GM12891 (cell line): ENCODE measurements at places on chromosomes 3 and 15.
A peak's percentile ranks its signal among the peaks of the same experiment; 100 is the strongest.

DNA sequence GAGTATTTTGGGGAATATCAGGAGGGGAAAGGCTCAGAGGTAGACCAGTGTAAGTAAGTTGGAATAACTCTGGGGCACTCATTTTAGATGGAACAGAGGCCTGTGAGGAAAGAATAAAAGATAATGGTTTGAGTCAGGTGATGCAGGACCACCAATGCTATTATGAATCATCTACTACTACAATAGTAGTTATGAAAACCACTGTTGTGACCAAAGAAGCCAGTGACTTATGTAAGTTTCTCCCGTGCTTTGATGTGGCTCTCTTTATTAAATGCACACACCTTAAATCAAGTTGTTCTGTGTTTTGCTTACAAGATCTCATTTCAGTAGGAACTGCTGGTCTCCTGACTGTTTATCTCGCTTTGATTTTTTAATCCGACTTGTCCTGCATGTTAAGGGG is 13.1 kb upstream of the GUCA1C start:
- DNase-seq, result no peak

- no peak for DNase-seq
Observed at GRCh38 chr3:113654851-113655250, 41.6 kb downstream of the USF3 start.

GRCh38 chr3:58337190-58337589 is 4.5 kb downstream of the PXK start:
- DNase-seq, result no peak

GRCh38 chr3:50388720-50389413 is 29.5 kb upstream of the TMEM115 start:
- DNase-seq, result no peak

DNA sequence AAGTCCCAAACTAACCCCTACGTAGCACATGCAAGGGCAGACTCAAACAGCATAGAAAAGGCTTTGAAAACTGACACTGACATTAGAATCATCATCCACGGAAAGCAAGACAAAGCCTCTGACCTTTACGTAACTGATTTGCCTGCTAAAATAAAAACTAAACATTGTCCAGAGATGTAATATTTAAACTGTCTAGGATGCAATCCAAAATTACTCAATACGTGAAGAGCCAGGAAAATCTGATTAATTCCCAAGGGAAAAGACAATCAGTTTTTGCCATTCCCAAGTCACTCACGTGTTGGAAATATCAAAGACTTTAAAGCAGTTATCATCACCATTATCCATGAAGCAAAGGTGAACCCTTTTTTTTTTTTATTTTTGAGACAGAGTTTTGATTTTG is 13.3 kb upstream of the IQCF1 start:
- no peak for DNase-seq

- no peak for DNase-seq
Observed at GRCh38 chr15:28921336-28921735, 35.6 kb downstream of the APBA2 start.

DNA sequence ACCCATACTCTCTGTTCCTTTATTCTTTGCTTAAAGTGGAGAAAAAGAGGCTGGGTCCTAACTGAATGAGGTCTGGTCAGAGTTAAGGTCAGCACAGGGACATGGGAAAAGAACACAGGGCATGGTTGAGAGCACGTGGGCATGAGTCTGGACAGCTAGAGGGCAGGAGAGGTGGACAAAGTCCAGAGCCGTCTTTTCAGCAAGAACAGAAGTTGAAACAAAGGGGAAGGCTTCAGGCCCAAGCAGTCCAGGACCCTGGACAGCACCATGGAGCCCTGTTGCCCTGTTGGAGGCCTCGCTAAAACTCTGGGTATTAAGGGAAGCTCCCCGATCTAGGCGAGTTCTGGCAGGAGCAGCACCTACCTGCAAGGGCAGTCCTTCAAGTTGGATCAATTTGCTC is 50.7 kb downstream of the XYLB start:
- no peak for DNase-seq

- no peak for DNase-seq
Observed at GRCh38 chr3:100029689-100030088, 84.6 kb downstream of the FILIP1L start.

GRCh38 chr3:36297195-36297594 is 83.1 kb upstream of the STAC start:
- DNase-seq, result no peak

DNA sequence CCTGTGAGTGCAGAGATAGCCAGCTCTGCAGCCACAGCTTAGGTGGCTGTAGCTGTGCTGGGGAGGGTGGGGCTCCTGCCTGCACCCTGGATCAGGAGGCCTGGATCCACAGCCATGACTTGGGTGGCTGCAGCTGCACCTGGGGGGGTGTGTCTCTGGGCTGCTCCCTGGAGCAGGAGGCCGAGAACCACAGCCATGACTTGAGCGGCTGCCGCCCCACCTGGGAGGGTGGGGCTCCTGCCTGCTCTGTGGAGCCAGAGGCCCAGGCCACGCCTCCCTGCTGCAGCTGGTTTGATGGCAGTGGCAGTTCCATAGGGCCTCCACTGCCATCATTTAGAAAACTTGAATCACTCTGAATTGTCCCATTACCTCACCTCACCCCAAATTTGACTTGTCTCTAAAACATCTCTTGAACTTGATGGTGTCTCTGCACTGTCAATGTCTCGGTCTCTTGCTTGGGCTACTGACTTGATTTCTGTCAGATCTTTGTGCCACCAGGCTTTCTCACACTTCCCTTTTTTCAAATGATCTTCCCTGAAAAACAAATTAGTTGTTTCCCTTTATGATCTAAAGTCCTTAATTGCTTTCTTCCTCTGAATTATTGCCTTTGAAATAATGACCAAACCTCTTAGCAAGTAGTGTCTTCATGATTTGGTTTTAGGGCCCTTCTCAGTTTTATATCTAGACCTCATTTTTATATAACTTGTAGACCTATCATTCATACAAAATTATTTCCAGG is 313.2 kb upstream of the MME start:
- DNase-seq, result no peak

- no peak for DNase-seq
Observed at GRCh38 chr3:120348065-120348990, 826 bp downstream of the LRRC58 start.

DNA sequence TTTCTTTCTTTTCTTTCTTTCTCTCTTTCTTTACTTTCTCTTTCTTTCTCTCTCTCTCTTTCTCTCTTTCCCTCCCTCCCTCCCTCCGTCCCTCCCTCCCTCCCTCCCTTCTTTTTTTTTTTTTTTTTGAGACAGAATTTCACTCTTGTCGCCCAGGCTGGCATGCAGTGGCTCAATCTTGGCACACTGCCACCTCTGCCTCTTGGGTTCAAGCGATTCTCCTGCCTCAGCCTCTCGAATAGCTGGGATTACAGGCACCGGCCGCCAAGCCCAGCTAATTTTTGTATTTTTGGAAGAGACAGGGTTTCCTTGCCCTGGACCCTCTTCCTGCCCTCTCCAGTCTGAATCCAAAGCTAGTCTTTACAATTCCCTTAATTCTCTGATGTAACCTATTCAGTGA is 102.9 kb downstream of the TP63 start:
- no peak for DNase-seq

DNA sequence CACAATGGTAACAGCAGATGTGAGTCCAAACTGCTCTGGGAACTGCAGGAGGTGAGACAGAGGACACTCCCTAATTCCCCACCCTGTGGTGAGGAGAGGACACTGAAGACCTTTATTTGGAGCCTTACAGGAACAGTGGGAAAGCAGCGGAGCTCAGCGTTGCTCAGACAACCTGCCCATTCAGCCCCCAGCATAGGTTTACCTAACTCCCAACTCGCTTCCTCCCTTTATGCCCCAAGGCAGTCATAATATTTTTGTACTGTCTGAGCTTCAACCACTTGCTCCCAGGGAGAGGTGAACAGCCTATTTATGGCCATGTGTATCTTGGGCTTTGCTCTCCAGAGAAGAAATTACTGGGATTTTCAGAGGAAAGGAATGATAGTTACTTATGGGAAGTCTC is 34.1 kb downstream of the SHC4 start:
- no peak for DNase-seq

GRCh38 chr3:71245971-71246880 is 337.3 kb downstream of the FOXP1 start:
- no peak for DNase-seq

DNA sequence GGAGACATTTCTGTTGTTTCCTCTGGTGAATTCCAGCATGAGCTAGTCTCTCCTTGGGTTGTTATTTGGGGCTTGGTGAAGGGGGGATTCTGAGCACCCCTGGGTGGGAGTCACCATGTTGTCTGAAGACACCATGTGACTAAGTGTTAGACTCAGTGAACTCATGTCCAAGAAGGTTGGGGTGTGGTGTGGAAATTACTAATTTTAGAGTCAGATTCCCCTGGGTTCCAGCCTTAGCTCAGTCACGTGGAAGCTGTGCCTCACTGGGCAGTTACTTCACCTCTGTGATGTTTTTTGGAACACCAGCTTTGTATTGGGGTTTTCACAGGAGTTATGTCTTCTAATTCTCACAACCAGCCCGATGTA is 171.5 kb downstream of the RPLP1 start:
- no peak for DNase-seq

GRCh38 chr3:142931222-142931621 is 32.3 kb downstream of the PAQR9 start:
- DNase-seq, result peak; percentile 17

DNA sequence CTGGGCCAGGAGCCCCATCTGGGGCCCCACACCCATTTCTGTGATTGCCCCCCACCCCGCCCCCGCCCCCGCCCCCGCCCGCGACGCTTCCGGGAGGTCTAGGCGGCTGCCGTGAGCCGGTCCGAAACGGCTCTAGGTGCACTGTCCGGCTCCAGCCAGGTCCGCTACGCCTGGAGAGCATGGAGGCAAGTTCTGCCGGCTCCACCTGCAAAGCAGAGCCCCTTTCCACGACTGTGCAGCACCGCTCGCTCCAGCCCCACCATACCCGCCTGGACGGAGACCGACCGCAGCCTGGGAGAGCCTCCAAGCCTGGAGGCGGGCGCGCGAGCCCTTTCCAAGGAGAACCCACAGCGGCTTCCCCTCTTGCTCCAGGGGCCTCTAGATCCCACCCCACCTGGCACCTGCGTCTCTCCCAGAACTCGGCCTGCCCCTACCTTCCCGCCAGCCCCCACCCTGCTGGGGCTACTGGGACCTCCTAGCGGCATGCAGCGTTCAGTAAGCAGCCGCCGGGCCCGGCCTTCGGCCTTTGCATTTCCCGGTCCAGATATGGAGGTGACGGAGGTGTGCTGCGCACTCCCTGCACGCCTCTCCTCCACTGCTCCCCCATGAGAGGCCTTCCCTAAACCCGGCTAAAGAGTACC is 66.2 kb downstream of the KLF13 start:
- DNase-seq, result no peak

- DNase-seq, result no peak
Observed at GRCh38 chr3:99817047-99817436, 620 bp upstream of the CMSS1 start.

DNA sequence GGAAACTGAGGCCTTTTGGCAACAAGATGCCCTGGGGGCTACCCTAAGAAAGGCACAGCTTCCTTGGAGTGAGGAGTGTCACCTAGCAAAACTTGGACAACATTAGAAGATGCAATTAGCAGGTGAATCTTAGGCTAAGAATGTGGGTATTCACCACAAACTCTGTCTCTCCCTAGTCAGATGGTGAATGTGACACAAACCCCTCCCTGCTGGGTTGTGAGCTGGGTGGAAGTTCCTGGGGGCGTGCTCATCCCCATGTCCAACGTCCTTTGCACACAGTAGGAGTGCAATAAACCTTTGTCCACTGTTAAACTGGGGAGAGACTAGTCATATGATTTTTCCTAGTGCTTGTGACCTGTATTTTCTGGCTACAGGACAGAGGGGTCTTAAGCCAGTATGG is 67.1 kb upstream of the SH3GL3 start:
- DNase-seq, result no peak

GRCh38 chr3:188296761-188297612 is 143.0 kb downstream of the LPP start:
- no peak for DNase-seq

GRCh38 chr3:123157209-123157597 is 44.5 kb upstream of the SEC22A start:
- no peak for DNase-seq

DNA sequence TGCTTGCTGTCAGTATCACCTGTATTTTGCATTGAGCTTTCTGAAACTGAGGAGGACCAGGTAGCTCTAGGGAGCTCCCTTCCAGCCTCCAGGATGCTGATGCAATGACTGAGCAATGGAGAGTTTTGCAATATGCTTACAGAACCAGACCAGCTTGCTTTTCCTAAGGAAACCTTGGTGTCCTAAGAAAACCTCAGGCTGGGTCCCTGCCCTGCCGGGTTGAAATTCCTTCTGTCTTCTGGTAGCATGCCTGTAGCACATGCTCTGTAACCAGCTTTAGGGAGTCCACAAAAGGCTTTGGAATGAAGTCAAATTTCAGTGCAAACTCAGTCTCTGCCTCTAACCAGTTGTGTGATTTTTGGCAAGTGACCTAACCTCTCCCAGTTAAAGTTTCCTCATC is 65.8 kb upstream of the GSK3B start:
- DNase-seq, result no peak

GRCh38 chr3:5045961-5046360 is 66.7 kb downstream of the BHLHE40 start:
- DNase-seq, result no peak

DNA sequence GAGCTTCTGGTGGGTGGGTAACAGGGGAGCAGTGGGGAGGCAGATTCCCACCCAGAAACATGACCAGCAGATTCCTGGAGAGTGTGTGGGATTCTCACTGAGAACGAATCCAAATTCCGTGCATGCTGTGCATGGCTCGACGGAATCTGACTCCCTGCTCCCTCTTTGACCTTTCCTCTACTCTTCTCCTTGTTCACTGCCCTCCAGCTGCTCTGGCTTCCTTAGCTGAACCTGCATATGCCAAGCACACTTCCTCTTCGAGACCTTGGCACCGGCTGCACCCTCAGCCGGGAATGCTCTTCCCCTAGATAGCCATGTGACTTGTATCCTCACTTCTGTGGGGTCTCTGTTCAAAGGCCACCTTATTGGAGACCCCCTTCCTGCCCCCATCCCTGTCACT is 6.3 kb downstream of the INSYN1 start:
- no peak for DNase-seq

DNA sequence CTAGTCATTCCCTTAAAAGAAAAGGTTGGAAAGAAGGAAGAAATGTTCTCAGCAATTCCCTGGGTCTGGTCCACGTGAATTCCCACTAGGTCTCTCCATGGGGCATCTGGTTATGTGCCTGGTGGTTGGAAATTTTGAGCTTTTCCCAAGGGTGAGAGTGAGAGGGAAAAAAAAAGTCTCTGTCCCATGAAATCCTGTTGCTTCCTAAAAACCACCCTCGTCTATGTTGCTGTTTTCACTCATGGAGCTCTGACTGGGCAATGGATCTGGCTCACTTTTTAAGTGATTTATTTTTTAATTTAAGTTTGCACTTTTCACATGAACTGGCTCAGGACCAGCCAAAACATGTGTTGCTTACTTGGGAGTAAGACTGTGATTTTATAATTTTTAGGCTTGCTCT is 190.1 kb downstream of the CHST2 start:
- no peak for DNase-seq

- no peak for DNase-seq
Observed at GRCh38 chr15:70103880-70104626, 6.3 kb upstream of the TLE3 start.
